ENCODE measurements at places on chromosomes 2 and 18. TPM values are rescaled to one million over a fixed set of nuclear protein-coding genes. Genes with fewer than 3 reads are reported as not detected.

DNA sequence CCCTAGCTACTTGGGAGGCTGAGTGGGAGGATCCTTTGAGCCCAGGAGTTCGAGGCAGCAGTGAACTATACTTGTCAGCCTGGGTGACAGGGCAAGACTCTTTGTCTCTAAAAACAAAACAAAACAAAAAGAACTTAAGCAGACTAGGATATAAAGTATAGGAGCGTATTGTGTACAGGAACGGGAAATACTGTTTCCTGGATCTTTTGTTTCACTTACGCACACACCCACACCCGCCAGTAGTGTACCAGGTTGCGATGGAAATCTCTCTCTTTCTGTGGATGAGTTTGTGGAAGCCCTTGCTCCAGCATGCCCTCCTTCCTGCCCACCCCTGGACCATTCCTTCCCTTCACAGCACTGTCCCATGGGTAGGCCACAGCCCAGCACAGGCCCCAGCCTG, 136.3 kb downstream of the RPIA start:
- H3K27me3 ChIP-seq, result no peaks in the 10 kb centered on the region
- no peak overlapping the region for H3K27ac ChIP-seq
- H3K4me3 ChIP-seq, result no peak overlapping the region
- no peaks in the 10 kb centered on the region for H3K4me1 ChIP-seq
- no peaks in the 10 kb centered on the region for H3K36me3 ChIP-seq

GRCh38 chr2:238226698-238227586, 12.9 kb downstream of the HES6 start:
- no peak overlapping the region for H3K4me3 ChIP-seq
- H3K27me3 ChIP-seq, result no peaks in the 10 kb centered on the region
- DNase-seq, result no peak
- no peaks in the 10 kb centered on the region for H3K36me3 ChIP-seq
- peaks cover 16% of the 10 kb centered on the region for H3K4me1 ChIP-seq

DNA sequence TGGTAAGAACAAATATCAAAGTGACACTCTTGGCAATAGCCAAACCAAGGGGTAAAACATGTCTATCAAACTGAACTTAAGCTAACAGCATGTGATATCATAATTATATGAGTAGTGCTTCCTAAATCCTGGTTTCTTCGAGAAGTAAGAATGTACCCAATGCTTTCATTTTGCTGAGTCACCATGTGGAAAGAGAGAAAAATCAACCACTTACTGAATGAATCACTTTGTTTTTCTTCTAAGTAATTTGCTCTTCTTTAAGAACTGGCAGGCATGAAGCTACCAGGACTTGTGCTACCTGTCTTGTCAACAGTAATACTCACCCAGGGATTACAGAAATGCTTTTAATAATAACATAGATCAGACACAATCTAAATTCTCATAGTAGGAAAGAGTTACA, 19.0 kb upstream of the DUSP19 start:
- no peak overlapping the region for H3K27ac ChIP-seq
- no peaks in the 10 kb centered on the region for H3K27me3 ChIP-seq
- no peak overlapping the region for H3K4me3 ChIP-seq

GRCh38 chr2:174585146-174585545, 12.5 kb downstream of the WIPF1 start:
- peak overlapping the region; percentile 35 for H3K27ac ChIP-seq
- no peaks in the 10 kb centered on the region for H3K27me3 ChIP-seq
- peaks cover 95% of the 10 kb centered on the region for H3K4me1 ChIP-seq
- no peak for DNase-seq
- no peak overlapping the region for H3K4me3 ChIP-seq
- peaks cover 71% of the 10 kb centered on the region for H3K36me3 ChIP-seq

- DNase-seq, result no peak
- no peak overlapping the region for H3K4me3 ChIP-seq
- H3K27me3 ChIP-seq, result no peaks in the 10 kb centered on the region
- no peaks in the 10 kb centered on the region for H3K36me3 ChIP-seq
- H3K4me1 ChIP-seq, result no peaks in the 10 kb centered on the region
- H3K27ac ChIP-seq, result no peak overlapping the region
Measured at GRCh38 chr2:189129971-189130370, 49.6 kb downstream of the COL5A2 start.

- DNase-seq, result no peak
- H3K27ac ChIP-seq, result no peak overlapping the region
- H3K4me3 ChIP-seq, result no peak overlapping the region
- no peaks in the 10 kb centered on the region for H3K36me3 ChIP-seq
Measured at GRCh38 chr2:221589696-221590095, 17.6 kb upstream of the EPHA4 start.

- peak within 1 kb of the TSS; percentile 81 for H3K27ac ChIP-seq
- peaks cover 24% of the 10 kb centered on the region for H3K4me1 ChIP-seq
- H3K27me3 ChIP-seq, result no peaks in the 10 kb centered on the region
- H3K4me3 ChIP-seq, result peak within 1 kb of the TSS; percentile 92
- H3K36me3 ChIP-seq, result peaks cover 8% of the 10 kb centered on the region
Measured at GRCh38 chr18:21704603-21705364, at the start of gene ABHD3. Gene ABHD3 (minus strand): TSS chr18:21704774. CDS start chr18:21704665, 109 bp downstream.

- H3K4me1 ChIP-seq, result peaks cover 7% of the 10 kb centered on the region
- peaks cover 38% of the 10 kb centered on the region for H3K27me3 ChIP-seq
Measured at GRCh38 chr2:44805401-44806235, 135.9 kb upstream of the SIX3 start.

DNA sequence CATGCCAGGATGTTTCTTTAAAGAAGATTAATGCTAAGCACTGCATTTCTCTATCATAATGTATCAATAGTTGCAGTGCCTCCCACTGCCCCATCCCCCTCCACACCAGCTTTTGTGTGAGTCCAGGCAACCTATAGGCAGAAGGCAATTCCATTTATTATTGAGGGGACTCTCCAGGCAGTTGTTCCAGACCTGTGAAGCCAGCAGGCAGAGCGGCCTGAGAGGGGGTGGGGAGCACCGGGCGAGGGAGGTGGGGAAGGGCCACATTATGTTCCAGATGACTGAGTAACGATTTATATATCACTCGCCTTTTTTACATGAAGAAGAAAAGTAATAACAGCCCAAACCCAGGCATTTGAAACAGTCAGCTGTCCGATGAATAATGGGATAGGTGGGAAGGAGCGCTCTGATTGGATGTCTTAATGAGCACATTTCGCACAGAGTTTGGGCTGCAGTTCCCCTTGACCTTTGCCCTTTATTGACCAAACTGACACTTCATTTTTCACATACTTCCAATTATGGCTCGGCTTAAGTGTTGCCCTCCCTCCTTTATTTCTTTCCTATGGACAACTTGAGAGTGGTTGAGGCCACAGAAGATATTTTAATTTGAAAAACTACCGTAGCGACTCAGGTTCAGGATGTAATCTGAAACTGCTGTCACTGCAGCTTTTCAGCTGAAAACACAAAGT, 34.4 kb downstream of the MEIS1 start:
- DNase-seq, result no peak
- no peak overlapping the region for H3K27ac ChIP-seq
- H3K4me1 ChIP-seq, result no peaks in the 10 kb centered on the region
- H3K27me3 ChIP-seq, result no peaks in the 10 kb centered on the region
- no peaks in the 10 kb centered on the region for H3K36me3 ChIP-seq

GLS gene
- 208 TPM for total RNA-seq

LHCGR gene
- total RNA-seq, result not detected

Data from CD4-positive, alpha-beta memory T cell (primary cell).